Natural killer cell treated with Interleukin-12 subunit alpha and Interleukin-12 subunit beta and Interleukin-15 and Interleukin-18, amount 100 ng/mL, for 72 hours (primary cell): ENCODE measurements at places on chromosomes 5 and 9.

DNA sequence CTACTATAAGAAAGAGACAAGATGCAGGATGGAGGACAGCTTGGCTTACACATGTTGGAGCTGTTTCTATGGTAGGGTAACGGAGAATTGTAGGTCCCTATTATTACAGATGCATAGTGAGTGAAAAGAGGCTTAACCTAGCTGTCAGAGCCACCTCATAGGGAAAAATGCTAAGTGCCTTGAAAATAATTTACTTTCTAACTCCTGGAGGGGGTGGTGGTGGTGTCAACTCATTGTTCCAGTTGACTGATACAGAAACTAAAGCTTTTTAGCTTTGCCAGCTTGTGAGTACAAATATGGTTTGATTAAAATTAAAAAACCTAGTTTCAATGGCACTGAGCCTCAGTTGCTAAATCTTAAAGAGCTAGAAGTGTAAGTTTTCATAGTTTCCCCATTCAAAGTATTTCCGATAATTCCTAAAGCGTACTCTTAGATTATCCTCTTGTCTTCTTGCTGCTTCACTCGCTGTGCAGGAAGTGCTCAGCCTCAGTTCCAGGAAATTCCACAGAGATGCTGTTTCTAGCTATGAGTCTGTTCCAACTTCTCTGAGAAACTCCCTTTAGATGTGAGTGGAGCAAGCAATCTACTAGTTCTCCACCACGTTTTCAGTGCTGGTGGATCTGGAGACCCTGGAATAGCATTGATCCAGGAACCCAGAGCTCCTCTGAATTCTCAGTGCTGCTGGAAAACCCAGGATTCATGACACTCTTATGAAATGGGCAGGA lies 265.2 kb downstream of the DMAC1 start:
- H3K27ac ChIP-seq: peak overlapping the region; percentile 62
- H3K27me3 ChIP-seq: peaks cover 19% of the 10 kb centered on the region
- no peak for DNase-seq
- peaks cover 14% of the 10 kb centered on the region for H3K4me1 ChIP-seq
- peak overlapping the region; percentile 82 for H3K4me3 ChIP-seq

- H3K36me3 ChIP-seq: no peaks in the 10 kb centered on the region
- H3K4me1 ChIP-seq: no peaks in the 10 kb centered on the region
- DNase-seq: no peak
- peaks cover 51% of the 10 kb centered on the region for H3K27me3 ChIP-seq
- H3K4me3 ChIP-seq: no peak overlapping the region
Observed at GRCh38 chr5:170493028-170493820, 10.6 kb upstream of the KCNIP1 start.

DNA sequence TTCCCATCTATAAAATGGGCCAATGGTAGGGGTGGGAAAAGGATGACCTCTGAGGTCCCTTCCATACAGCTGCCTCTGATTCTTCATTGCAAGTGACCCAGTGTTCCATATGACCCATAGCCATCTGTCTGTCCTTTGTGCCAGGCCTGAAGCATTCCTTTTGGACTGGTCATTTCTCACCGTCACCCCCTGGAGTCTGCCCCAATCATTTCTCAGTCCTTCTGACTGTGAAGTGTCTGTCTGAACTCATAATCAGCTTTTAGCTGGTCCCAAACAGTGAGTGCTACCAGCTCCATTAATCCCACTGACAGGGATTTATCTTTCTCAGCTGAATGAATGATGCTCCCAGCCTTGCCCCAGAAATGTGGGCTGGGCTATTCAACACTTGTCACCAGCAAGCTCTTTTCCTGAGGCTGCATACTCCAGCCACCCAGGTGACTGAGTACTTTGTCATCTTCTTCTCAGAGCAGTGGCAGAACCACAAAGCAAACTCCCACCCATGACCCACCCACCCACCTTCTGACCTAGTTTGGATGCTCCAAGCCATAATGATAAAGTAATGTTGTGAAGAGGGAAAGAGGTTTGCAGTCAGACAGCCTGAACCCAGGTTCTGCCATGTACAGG lies 37.4 kb downstream of the KCNIP1 start:
- no peaks in the 10 kb centered on the region for H3K4me1 ChIP-seq
- H3K27ac ChIP-seq: no peak overlapping the region
- no peak overlapping the region for H3K4me3 ChIP-seq
- DNase-seq: peak; percentile 32
- peaks cover 16% of the 10 kb centered on the region for H3K27me3 ChIP-seq

DNA sequence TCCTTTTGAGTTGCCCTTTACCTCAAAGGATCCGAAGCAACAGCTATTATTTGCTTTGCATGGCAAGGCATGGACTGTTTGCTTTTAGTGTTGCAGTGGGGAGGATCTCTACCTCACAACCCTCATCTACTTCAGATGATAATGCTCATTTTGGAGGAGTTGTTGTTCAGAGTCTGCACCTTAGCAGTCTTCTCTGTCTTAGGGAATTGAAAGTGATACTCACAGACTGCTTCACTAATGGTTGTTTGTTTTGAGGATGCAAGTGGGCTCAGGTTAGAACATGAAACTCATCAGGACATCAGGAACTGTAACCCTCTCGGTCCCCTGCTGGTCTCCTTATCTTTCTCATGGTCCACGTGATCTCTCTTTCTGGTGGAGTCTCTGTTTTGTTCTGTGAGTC lies 172.9 kb upstream of the ANKH start:
- no peak overlapping the region for H3K27ac ChIP-seq
- H3K27me3 ChIP-seq: peaks cover 32% of the 10 kb centered on the region
- H3K4me3 ChIP-seq: no peak overlapping the region
- no peak for DNase-seq
- no peaks in the 10 kb centered on the region for H3K4me1 ChIP-seq

GRCh38 chr5:78979117-78979742 lies 5.9 kb downstream of the ARSB start:
- peaks cover 41% of the 10 kb centered on the region for H3K4me1 ChIP-seq
- no peaks in the 10 kb centered on the region for H3K36me3 ChIP-seq
- no peak overlapping the region for H3K4me3 ChIP-seq
- no peaks in the 10 kb centered on the region for H3K27me3 ChIP-seq
- no peak overlapping the region for H3K27ac ChIP-seq

- no peak overlapping the region for H3K27ac ChIP-seq
- no peaks in the 10 kb centered on the region for H3K27me3 ChIP-seq
- peaks cover 7% of the 10 kb centered on the region for H3K36me3 ChIP-seq
- H3K4me3 ChIP-seq: no peak overlapping the region
- no peaks in the 10 kb centered on the region for H3K4me1 ChIP-seq
Observed at GRCh38 chr5:17455942-17456341, 42.1 kb upstream of the TAF11L2 start.

DNA sequence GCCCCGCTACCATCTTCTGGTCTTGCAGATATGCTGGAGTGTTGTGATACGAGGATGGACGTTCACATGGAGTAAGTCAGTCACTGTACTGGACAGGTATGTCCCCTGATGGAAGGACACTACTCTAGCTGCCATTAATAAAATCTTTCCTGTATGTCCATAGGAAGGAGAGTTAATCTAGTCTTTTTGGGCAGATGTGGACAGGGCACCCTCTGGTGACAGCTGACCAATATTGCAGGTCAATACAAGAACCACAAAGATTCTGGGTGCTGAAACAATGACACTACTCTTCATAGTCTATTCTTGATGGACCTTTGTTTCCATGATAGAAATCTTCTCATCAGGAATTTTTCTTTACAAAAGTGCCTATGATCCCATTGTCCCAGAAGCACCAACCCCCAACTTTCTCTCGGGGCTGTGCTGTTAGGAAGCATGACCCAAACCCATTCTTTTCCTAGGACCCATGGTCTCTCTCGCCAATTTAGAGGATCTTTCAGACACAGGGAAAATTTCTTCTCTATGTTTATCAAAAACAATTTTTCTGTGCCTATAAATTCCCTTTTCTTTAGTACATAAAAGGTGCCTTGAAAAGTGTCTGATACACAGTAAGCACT lies 376.9 kb downstream of the DTWD2 start:
- H3K4me1 ChIP-seq: no peaks in the 10 kb centered on the region
- H3K4me3 ChIP-seq: no peak overlapping the region
- no peak for DNase-seq
- no peaks in the 10 kb centered on the region for H3K27me3 ChIP-seq

DNA sequence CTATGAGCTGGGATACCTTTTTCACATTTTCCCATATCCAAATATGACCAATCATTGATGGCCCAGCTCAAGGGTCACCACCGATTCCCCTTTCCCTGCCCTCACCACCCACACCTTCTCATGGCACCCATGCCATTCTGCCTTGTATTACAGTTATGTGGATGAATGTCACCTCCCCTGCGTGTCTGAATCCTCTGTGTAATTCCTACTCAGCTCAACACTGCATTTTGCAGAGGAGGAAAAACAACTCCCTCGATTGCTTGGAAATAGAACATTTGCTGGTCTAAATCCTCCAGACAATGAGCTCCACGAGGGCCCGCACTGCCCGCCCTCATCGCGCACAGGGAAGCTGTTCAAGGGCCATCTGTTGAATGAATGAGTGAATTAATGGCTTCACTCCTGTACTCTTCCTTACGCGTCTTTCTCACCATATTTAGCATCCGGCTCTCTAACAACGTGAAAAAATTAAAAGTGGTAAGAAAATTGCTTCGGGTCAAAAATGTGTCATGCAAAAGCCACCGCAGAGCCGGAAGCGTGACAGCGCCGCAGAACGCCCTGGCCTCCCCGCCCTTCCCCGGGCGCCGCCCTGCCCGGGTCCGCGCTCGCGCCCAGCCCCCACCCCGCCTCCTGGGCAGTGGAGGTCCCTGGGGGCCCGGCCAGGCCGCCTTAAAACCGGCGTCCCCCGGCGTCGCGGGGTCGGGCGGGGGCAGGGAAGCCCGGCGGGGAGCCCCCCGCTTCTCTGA lies 704 bp downstream of the SUSD1 start:
- H3K4me1 ChIP-seq: peaks cover 81% of the 10 kb centered on the region
- peaks cover 9% of the 10 kb centered on the region for H3K36me3 ChIP-seq
- peak overlapping the region; percentile 94 for H3K27ac ChIP-seq
- peak; percentile 90 for DNase-seq

- DNase-seq: no peak
- H3K27ac ChIP-seq: no peak overlapping the region
- no peaks in the 10 kb centered on the region for H3K27me3 ChIP-seq
Observed at GRCh38 chr5:19910136-19910535, 77.9 kb downstream of the CDH18 start.

DNA sequence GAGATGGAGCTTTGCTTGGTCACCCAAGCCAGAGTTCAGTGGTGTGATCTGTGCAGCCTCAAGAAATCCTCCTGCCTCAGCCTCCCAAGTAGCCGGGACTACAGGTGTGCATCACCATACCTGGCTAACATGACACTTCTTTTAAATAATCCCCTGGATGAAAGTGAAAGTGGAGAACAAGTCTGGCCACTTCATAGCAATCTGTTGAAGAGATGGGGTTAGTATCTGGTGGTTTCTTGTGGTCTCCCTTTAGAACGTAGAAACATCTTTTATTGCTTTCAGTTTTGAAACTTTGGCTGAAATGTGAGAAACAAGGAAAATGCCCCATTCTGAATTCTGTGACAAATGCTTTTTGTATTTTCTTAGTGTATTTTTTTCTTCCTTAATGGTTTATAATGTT lies 452.5 kb upstream of the RIOK2 start:
- H3K4me3 ChIP-seq: no peak overlapping the region
- peaks cover 6% of the 10 kb centered on the region for H3K36me3 ChIP-seq
- H3K4me1 ChIP-seq: peaks cover 5% of the 10 kb centered on the region
- no peak overlapping the region for H3K27ac ChIP-seq
- H3K27me3 ChIP-seq: no peaks in the 10 kb centered on the region
- no peak for DNase-seq

DNA sequence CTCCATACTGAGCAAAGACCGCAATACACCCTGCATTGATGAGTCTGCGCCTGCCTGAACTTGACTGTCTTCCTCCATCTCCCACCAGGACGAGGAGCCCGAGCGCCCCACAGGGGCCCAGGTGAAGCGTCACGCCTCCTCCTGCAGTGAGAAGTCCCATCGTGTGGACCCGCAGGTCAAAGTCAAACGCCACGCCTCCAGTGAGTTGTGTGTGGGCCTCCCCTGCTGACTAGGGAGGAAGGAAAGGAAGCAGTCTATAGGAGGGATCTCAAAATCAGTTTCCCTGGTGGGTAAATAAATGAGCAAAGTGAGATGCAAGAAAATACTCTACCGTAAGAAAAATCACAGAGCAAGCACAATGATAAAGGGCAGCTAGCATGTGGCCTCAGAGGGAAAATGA lies 22.8 kb upstream of the GRPEL2 start:
- no peaks in the 10 kb centered on the region for H3K4me1 ChIP-seq
- H3K27ac ChIP-seq: no peak overlapping the region

- H3K4me1 ChIP-seq: peaks cover 16% of the 10 kb centered on the region
- H3K27me3 ChIP-seq: no peaks in the 10 kb centered on the region
- H3K4me3 ChIP-seq: no peak overlapping the region
- no peak overlapping the region for H3K27ac ChIP-seq
Observed at GRCh38 chr5:172280929-172281328, 2.6 kb downstream of the UBTD2 start.

- no peaks in the 10 kb centered on the region for H3K36me3 ChIP-seq
- DNase-seq: no peak
- H3K4me1 ChIP-seq: peaks cover 39% of the 10 kb centered on the region
- no peaks in the 10 kb centered on the region for H3K27me3 ChIP-seq
- no peak overlapping the region for H3K4me3 ChIP-seq
Observed at GRCh38 chr9:79694208-79694607, 122.4 kb downstream of the TLE4 start.

DNA sequence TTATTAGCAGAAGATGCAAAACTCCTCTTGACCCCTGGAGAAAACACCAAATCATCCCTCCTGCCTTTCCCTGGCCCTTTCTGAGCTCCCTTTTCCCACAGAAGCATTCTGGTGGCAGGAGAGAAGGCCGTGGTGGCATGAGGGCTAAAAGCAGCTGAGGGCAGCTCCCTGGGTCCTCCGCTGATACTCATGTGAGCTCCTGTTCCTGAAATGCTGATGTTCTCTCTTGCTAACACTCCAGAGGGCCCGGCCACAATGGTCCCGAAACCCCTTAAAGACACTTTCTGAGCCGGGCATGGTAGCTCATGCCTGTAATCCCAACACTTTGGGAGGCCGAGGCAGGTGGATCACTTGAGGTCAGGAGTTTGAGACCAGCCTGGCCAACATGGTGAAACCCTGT lies 183.1 kb downstream of the HSPA4 start:
- H3K27me3 ChIP-seq: peaks cover 3% of the 10 kb centered on the region
- H3K36me3 ChIP-seq: no peaks in the 10 kb centered on the region
- no peak overlapping the region for H3K4me3 ChIP-seq
- no peak for DNase-seq
